Activated T-helper 9 cell treated with anti-CD3 and anti-CD28 coated beads, Interleukin-2, amount 50 U/mL, for 16 hours (primary cell): ENCODE measurements at places on chromosomes 16 and 17.
A peak's percentile ranks its signal among the peaks of the same experiment; 100 is the strongest.

GRCh38 chr17:2560658-2561057 lies 32.8 kb upstream of the PAFAH1B1 start:
- no peak for DNase-seq

DNA sequence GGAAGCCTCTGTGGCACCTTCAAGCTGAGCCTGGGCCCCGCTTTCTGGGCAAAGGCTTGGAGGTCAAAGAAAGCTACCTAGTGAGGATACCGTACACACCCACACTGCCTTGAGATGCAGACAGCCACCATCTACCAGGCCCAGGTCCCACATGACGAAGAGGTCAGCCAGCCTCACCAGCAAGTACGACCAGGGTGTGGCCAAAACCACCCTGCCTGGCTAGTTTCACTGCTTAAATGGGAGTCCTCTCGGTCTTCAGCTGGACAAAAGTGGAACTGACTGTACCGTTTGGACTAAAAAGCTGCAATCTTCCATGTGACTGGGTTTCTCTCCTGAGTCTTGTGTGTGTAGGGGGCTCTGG lies 21.6 kb downstream of the VASN start:
- no peak for DNase-seq

DNA sequence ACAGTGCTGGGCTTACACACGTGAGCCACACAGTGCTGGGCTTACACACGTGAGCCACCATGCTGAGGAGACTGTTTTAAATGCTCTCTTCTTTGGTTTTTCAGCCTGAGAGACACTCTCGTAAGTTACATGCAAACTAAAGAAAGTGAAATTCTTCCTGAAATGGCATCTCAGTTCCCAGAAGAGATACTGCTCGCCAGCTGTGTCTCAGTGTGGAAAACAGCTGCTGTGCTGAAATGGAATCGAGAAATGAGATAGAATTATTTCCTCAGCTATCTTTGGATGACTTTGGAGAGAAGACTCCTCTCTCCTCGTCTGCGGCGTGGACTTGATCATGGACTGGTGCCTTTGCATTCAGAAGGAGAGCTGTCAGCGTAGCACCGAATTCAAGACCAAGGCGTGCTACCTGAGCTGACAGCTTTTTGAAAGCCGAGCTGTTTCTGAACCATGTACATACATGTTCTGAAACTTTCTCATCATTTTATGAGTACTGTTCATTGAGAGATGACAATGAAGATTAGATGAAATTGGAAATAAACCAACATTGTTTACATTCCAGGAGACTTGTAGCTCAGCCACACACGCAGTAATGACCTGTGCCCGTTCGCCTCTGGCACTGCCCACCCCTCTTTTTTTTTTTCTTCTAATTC lies 21.6 kb upstream of the ENDOV start:
- no peak for DNase-seq

- DNase-seq = peak; percentile 19
Observed at GRCh38 chr16:50509521-50510341, 38.5 kb upstream of the NKD1 start.

- no peak for DNase-seq
Observed at GRCh38 chr17:1237471-1237870, 32.8 kb upstream of the BHLHA9 start.

GRCh38 chr16:79535130-79535529 lies 65.4 kb downstream of the MAF start:
- DNase-seq = no peak

- no peak for DNase-seq
Observed at GRCh38 chr17:35765086-35765710, 4.5 kb downstream of the C17orf50 start.

DNA sequence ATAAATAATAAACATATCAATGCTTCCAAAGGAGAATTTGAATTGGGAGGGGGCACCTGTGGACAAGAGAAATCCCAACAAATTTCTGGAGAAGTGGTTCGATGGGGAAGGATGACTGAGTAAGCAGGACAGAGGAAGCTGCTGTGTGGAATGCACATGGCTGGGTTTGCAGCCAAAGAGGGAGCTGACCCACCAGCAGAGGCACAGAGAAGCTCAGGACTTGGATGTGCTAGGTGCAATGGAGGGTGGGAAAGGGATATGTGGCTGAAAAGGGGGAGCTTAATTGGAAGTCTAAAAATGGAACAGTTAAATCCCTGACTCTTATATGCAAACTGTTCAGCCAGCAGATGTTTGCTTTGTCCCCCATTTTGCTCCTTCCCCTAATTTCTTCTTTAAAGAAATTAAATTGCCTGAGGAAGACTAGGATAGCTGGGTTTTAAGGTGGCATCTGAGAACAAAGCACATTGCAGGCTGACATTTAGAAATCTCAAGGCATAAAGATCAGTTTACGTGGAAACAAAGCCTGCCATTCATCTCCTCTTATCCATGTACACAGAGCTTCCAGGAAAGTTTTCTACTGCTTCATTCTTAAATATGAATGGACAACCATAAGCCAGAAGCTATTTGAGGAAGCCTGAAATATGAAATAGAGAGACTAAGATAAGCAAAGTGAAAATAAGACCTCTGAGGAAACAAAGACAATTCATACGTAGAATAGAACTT lies 23.0 kb upstream of the TNS4 start:
- no peak for DNase-seq

DNA sequence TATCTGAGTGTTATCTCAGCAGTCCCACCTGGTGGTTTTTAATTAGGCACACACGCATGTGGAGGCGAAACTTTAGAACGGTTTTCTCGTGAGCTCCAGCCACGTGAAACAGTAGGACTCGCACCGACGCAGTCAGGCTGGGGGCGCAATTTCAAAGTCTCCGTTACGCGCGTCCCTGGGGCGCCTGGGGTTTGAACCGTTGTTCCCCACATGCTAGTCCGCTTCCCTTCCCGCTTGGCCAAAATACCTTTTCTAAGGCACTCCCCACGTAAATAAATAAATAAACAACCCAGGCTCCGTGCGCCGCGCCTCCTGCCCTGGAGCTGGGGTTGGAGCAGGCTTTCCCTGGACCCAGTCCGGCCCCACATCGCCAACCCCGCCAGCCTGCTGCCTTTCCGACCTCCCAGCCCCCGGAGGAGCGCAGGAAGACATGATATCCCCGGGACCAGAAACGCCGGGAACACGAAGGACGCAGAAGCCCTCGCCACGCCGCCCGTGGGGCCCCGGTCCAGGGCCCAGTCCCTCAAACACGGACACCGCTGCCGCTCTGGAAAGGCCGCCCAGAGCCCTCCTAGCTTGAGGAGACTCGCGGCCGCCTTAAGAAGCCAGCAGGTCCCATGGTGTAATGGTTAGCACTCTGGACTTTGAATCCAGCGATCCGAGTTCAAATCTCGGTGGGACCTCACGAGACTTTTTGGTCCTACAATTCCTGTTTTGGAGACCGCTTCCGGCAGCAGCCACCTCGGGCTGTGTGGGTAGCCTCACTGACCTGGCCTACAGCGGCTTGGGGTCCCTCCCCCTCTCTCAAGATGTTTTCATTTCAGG lies 18.2 kb downstream of the GNGT2 start:
- DNase-seq = peak; percentile 88

GRCh38 chr17:12730421-12730820 lies 58.9 kb upstream of the ARHGAP44 start:
- no peak for DNase-seq

DNA sequence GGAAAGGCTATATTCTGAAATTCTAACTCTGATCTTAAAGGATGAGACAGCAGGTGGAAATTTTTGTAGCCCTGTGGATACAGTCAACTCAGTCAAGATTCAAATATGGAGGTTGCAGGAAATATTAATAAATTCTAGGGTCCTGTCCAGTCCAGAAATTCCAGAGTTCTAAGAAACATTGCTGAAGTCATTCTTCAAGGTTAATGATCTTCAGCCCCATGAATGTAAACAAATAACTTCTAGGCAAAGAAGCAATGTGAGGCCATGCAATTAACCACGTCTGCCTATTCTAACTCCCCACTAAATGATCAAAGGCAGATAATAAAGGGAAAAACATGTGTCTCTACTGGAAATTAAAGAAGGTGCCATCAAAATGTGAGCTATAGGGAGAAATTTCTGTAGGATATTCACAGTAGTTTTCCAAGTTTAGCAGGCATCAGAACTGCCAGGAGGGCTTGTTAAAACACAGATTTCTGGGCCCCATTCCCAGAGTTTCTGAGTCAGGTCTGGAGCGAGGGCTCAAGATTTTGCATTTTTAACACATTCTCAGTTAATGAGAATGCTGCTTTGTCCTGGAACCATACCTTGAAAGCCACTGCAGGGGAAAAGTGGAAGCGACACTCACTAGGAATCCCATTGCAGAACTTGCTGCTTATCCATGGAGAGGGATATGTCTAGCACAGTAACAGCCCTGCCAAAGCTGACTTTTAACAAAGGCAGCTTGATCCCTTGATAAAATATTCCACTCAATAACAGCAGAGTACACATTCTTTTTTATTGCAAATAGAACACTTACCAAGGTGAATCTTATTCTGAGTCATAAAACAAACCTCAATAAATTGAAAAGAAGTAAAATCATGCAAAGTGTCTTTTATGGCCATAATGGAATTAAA lies 61.8 kb downstream of the DNAH3 start:
- DNase-seq = no peak

DNA sequence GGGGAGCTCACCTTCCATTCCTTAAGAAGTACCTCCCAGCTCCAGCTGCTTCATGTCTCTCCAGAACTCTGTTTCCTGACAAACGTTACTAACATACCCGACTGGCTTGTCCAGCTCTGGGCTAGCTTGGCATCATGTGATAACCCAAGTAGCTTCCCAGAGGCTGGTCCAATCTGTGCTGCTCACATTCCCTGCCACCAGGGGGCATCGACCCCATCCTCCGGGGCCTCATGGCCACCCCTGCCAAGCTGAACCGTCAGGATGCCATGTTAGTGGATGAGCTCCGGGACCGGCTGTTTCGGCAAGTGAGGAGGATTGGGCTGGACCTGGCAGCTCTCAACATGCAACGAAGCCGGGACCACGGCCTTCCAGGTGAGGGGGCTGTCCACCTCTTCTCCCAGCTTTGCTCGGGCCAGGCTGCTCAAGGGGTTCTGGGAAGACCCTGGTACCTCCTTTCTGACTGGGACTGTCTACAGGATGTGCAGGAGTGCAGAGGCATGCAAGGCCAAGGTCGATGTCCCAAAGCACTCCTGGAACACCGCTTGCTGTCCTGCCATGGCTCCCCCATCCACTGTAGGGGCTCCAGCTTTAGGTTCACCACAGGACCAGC lies 7.6 kb downstream of the EPX start:
- DNase-seq = peak; percentile 40

DNA sequence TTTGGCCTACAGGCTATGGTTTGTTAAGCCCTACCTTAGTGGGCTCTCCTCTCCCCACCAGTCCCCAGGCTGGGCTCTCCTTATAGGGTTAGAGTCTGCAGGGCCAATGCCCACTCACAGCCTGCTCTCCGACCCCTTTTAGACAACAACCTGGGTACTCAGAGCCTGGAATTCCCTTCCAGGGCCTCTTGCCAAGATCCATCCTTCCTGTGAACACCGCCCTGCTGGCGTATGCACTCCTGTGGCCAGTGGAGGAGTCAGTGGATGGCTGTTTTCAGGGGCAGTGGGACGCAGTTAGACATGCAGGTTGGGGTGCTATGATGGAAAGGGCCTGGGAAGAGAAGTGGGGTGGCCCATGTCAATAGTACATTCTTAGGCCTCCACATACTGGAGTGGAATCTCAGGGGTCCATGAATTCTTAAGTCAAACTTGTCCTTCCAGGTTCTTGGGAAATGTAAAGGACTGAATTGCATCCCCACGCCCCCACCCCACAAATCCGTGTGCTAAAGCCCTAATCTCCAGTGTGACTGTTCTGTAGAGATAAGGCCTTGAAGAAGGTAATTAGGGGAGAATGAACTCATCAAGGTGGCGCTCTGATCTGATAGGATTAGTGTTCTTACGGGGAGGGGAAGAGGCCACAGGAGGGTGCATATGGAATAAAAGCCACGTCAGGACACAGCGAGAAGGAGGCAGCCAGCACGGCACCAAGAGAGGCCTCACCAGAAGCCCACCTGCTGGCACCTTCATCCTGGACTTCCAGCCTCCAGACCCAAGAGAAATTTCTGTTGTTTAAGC lies 81.6 kb upstream of the CACNG5 start:
- DNase-seq = no peak

DNA sequence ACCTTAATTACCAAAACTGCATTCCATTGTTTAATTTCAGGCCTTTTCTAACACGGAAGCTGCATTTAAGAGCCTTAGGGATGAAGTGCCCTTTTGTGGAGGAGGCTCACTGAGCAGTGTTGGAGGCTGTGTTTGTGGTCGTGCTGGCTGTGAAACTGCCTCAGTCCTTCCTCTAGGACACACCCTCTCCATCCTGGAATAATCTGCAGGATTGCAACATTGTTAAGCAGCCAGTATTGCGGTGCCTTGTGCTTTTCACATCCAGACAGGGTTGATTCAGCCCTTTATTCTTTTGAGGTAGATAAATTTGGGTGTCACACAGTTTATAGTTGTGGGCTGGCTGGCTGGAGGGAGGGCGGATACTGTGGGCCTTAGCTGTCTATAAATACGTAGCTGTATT lies 141.6 kb downstream of the CDRT15L2 start:
- DNase-seq = no peak

DNA sequence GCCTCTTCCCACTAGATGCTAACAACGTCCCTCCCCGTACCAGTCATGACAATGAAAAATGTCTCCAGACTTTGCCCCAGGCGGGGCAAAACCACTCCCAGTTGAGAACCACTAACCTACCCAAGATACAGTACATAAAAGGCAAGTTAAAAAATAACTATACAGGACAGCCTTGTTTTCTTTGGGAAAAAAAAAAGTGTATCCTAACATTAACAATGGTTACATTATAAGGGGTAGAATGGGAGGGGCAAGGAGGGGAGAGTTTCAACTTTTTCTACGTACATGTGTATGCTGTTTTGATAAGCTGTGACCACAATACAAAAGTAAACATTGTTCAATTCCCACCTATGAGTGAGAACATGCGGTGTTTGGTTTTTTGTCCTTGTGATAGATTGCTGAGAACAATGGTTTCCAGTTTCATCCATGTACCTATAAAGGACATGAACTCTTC lies 94.9 kb downstream of the TOX3 start:
- DNase-seq = no peak

DNA sequence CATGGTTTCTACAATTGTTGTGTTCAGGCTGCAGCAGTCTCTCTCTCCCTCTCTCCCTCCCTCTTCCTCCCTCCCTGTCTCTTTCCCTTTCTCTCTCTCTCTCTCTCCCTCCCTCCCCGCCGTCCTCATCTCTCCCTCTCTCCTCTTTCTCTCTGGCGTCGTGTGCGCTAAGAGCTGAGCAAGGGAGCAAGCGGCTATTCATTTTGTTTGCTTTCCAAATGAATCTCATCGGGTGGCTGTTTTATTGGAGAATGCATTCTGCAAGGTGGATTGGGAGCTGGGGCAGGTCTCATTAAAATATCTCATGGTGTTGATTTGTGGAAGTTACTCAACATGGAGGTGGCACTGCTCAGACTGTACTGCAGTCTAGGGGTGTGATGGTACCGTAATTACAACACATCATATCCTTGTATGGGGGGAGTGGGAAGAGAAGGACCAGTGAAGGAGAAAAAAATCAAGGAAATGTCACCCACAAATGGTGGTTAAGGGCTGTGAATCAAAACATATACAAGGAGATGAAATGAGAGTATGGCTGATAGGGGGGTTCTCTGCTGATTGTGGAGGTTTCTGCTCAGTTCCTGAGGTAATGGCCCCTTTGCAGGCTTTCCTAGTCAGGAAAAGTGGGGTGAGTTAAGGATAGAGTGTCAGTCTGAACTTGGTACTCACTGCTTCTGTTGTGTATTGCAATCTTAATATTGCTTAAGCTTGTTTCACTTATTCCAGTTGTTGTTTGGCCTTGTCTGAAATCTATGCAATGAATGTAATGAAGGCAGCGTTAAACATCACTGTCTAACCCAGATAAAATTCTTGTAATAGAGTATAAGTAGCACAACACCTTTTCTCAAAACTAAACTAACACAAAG lies 2.7 kb downstream of the MSL1 start:
- no peak for DNase-seq

- DNase-seq = peak; percentile 68
Observed at GRCh38 chr17:63445954-63446752, at the start of gene CYB561. Gene CYB561, minus strand, starts transcription at chr17:63446306. Its CDS starts 8,759 bp downstream, at chr17:63437547.
